Foreskin fibroblast (primary cell): ENCODE measurements at places on chromosomes 13 and 19.

DNA sequence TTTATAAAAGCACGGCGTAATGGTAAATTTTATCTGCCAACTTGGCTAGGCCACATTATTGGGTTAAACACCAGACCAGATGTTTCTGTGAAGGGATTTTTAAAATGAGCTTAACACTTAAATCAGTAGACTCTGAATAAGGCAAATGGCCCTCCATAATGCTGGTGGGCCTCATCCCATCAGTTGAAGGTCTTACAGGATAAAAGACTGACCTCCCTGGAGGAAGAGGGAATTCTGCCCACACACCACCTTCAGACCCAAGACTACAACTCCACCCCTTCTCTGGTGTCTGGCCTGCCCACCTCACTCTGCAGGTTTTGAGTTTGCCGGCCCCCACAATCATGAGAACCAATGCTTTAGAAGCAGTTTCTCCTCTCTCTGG, 96.4 kb downstream of the COL4A1 start:
- no peak for DNase-seq

GRCh38 chr13:33323801-33324510, 38.4 kb upstream of the STARD13 start:
- peak; percentile 71 for DNase-seq

DNA sequence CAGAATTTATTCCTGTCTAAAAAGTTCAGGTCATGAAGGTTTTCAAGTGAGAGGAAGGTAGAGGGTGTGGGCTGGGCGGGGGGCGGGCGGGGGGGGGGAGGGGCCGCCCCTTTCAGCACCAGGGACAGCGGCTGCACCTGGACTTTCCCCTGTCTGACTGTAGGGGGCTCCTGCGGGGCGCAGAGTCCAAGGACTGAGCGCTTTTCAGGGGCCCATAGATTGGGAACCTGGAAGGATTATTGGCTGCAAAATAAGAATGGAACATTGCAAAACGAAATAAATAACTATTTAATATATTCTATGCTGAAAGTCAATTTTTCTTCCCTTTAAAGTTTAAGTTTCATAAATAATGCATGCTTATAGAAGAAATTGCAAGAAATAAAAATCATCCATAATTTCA, 8.9 kb upstream of the CYP4F3 start:
- DNase-seq: no peak

GRCh38 chr19:4208385-4209094, 20.8 kb upstream of the EBI3 start:
- peak; percentile 47 for DNase-seq

DNA sequence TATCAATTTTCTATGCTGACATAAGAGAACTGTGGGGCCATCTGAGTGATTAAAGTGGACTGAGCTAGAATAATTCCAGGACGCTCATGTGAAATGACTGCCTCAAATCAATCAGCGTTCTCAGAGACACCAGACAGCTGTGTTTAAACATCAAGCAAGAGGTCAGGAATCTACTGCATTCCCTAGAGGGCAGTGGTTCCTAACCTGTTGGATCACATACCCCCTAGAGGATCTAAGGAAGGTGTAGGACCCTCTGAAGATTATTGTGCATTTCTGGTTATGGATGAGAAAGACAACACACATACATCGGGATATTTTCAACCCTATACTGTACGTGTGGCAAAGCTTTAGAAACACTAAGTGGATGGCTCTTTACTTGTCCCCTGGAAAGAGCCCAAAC, 51.8 kb upstream of the FREM2 start:
- DNase-seq: no peak

DNA sequence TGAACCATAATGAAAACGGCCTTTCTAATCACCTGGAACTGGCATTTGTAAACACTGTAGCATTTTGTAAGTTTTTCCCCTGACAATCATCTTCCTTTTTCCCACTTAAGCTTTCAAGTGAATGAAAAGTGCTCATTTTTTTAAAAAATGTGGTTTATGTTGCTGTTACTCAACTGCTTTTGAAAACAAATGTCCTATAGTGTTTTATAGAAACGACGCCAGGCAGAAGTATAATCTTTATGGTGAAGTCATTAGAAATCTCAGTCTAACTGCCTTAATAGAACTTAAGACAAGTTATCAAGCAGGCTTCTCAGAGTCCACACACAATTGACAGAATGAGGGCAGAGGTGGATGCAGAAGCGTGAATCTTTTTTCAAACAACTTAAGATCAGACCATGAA, 442.3 kb downstream of the KLF12 start:
- DNase-seq: no peak

DNA sequence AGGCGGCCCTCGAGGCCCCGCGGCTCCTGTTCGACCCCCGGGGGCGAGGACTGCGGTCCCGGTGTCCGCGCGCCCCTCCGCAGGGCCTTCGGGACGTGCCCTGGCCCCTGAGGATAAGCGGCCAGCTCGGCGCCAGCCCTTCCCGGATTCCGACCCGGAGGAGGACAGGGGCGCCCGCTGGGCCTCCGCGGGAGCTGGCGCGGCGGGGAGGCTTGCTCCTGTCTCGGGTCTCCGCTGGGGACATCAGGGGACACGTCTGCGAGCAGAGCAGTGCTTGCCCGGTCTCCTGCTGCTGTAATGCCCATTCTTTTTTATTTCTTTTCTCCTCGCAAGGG, 829 bp downstream of the B3GLCT start:
- no peak for DNase-seq

- DNase-seq: no peak
These were observed 127.9 kb upstream of the USP29 start for GRCh38 chr19:56991912-56992311.

- peak; percentile 48 for DNase-seq
These were observed 17.8 kb upstream of the ADGRE5 start for GRCh38 chr19:14363183-14364097.

GRCh38 chr13:76245211-76245610, 609.1 kb downstream of the LMO7 start:
- DNase-seq: no peak

DNA sequence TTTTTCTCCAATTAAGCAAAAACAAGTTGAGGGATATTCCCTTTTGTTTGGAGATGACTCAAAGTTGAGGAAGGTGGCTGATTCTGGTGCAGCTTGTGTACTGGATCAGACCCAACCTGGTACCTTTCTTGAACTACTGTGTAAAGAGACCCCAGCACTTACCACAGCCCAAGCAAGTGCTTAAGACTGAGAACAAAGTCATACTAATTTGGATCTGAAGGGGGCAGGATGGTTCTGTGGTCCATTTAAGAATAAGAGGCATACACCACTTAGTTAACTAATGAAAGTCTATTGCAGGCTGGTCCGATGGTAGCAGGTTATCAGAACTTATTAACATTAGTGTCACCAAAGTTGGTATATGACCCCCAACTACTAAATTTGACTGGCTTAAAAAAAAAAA, 6.3 kb downstream of the THSD1 start:
- no peak for DNase-seq

DNA sequence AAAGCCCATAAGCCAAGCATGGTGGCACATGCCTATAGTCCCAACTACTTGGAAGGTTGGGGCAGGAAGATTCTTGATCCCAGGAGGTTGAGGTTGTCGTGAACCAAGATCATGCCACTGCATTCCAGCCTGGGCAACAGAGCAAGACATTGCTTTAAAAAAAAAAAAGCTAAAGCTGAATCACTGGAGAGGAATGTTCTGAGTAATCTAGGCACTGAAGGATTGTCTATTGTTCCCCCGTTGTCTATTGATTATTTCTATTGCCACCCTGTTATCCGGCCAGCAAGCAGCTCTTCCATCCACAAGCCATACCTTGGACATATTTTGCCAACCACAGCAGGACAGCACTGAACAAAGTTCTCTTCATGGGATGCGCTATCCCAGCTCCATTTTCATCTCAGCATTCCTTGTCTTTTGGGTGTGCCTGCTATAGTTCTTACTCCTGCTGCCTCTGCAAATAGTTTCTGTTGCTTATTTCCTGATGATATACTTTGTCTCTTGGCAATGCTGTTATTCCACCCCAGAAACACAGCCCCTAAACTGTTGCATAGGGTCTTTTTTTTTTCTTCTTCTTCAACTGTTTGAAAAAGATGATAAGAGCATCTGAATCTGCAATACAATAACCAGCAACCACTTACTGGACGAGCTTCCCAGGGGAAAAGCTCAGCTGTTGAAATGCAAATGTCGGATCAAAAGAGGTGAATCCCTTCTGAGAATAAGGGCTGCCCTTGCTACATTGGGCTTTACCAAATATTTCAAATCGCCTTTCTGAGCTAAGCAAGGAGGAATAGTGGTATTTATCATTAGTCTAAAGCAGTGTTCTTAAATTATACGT, 22.2 kb upstream of the SIAH3 start:
- DNase-seq: no peak

- no peak for DNase-seq
These were observed 105.9 kb upstream of the GJB6 start for GRCh38 chr13:20337884-20338551.

DNA sequence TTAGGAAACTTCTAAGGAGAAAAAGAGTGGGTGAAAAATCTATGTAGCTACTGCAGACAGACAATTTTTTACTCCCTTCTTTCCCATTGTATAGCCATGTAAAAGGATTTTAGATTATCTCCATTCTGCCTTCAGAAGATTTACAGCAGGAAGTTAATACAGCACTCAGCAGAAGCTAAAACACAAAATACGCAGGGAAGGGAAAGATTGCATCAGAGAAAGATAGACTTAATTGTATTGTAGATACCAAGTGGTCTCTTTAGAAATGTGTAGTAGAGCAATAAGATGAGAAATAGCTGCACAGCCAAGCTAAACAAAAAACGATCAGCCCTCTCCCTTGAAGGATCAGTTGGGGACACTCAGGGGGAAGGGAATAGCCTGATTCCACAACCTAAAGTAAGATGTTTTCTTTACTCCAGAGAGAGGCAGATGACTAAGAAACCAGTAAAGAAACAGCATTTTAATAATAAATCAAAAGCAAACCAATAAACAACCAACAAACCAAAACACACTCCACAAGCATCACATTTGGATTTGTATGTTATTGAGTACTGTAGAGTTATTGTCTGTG, 236.7 kb upstream of the SLITRK1 start:
- no peak for DNase-seq

GRCh38 chr13:97809576-97809975, 143.9 kb upstream of the IPO5 start:
- peak; percentile 16 for DNase-seq

DNA sequence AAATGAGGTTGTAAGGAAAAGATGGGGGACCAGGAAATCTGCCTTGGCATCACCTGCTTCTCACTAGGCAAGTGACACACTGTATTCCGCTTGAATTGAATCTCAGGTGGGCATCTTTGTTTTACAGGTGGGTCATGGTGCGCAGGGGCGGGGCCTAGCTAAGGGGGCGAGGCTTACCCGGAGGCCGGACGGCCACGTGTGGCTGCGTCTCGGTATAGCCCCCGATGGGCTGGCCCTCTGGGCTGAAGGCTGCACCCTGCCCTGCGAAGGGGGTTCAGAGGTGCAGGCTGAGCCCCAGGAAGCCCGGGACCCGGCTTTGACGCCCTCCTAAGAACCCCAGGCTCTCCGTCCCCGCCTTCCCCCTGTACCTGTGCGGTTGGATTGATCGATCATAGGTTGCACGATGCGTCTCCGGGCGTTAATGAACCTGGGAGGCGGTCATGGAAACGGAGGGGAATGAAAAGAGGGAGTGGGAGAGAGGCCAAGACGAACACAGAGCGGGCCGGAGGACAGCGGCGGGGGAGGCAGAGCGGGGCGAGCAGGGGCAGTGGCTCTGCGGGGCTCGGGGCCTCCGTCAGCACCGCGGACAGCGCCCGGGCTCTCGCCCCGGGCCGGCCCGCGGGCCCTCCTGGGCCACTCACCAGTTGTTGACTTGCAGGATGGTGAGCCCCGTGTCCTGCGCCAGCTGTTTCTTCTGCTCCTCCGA, 12.5 kb downstream of the MEIS3 start:
- no peak for DNase-seq

DNA sequence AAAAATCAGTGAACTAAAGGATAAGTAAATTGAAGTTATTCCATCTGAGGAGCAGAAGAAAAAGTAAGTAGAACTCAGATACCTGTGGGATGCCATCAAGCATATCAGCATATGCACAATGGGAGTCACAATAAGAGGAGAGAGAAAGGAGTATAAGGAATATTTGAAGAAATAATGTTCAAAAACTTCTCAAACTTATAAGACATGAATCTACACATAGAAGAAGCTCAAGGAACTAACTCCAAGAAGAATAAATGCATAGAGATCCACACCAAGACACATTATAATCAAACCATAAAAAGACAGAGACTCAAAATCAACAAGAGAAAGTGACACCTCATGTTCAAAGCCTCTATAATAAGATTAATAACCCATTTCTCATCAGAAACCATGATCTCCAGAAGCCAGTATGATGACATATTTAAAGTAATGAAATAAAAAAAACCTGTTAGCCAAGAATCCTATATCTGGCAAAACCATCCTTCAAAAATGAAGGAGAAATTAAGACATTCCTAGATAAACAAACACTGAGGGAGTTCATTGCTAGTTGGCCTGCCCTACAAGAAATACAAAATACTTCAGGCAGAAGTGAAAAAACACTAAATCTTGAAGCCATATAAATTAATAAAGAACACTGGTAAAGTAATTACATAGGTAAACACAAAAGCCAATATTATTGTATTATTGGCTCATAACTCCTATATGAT, 3.8 kb upstream of the ZNF233 start:
- DNase-seq: no peak
